ENCODE measurements at places on chromosomes 3 and 15. TPM values are rescaled to one million over a fixed set of nuclear protein-coding genes. Genes with fewer than 3 reads are reported as not detected.

The GREM1 gene
- total RNA-seq: not detected

The CHRNA5 gene
- total RNA-seq: 4.0 TPM

The SLC12A1 gene
- not detected for total RNA-seq

DNA sequence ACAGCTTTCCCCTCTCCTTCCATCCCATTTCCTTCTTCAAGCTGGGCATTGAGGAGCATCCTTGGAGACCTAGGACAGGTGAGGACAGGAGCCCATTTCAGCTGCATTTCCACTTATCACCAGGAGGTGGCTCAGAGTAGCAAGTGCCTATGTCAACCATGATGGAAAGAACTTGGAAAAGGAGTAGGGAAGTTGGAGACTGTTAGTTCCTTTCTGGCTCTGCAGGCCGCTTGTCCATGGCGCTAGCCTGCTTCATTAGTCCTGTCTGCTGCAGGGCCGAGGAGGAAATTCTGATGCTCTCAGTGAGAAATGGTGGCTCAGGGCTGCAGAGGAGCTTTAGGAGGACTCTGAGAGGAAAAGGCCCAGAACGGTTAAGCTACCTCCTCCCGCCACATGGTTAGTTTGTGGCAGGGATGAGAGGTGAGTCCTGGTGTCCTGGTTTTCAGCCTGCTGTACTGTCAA lies 7.0 kb upstream of the CD276 start:
- H3K27ac ChIP-seq: no peak overlapping the region
- H3K27me3 ChIP-seq: peaks cover 36% of the 10 kb centered on the region
- no peaks in the 10 kb centered on the region for H3K36me3 ChIP-seq

DNA sequence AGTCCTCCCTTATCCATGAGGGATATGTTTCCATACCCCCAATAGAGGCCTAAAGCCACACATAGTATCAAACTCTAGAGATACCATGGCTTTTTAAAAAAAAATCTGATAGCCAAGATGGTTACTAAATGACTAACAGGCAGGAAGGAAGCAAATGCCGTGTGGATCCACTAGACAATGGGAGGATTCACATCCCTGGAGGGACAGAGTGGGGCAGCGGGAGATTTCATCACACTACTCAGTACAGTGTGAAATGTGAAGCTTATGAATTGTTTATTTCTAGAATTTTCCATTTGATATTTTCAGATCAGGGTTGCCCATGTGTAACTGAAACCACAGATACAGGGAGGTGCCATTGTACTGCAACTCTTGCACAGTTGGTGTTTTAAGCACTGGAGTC lies 826.6 kb downstream of the SQOR start:
- H3K4me1 ChIP-seq: no peaks in the 10 kb centered on the region
- H3K36me3 ChIP-seq: no peaks in the 10 kb centered on the region
- H3K27me3 ChIP-seq: no peaks in the 10 kb centered on the region
- no peak overlapping the region for H3K4me3 ChIP-seq
- no peak for DNase-seq
- H3K27ac ChIP-seq: no peak overlapping the region

DNA sequence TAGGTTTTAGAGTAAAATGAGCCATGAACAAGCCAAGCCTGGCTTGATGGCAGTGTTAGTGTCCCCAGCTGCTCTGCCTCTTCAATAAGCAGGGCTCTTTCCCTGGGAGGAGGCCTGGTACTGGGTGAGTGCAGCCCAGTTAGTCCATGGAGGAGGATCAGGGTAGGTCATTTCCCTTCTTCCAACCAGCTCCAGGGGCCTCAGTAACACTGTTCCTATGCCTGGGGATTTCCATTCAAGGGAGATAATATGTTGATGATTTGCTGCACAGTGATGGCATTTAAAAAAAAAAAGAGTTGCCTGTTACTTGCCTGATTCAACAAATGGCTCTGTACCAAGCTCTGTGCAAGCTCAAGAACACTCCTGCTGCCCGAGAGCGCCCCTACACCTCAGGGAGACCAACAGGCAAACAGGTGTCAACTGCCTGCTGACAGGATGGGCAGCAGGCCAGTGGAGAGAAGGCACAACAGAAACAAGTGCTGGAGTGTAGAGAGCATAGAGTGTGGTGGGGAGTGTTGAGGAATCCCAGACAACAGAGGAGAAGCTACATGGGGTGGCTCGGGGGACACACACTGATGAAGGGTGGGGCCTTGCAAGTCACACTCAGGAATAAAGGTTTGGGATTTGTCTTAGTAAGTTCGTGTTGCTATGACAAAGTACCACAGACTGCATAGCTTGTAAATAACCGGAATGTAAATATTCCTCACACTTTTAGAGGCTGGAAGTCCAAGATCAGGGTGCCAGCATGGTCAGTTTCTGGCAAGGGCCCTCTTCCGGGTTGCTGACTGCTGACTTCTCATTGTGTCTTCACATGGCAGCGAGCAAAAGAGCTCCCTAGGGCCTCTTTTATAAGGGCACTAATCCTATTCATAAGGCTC lies 78.6 kb upstream of the PXYLP1 start:
- H3K4me1 ChIP-seq: peaks cover 2% of the 10 kb centered on the region
- H3K27ac ChIP-seq: no peak overlapping the region
- no peak overlapping the region for H3K4me3 ChIP-seq
- no peaks in the 10 kb centered on the region for H3K36me3 ChIP-seq
- DNase-seq: no peak

GRCh38 chr3:158725348-158726011 lies 6.8 kb downstream of the RARRES1 start:
- no peak overlapping the region for H3K27ac ChIP-seq
- H3K36me3 ChIP-seq: peaks cover 11% of the 10 kb centered on the region
- peaks cover 43% of the 10 kb centered on the region for H3K4me1 ChIP-seq
- no peaks in the 10 kb centered on the region for H3K27me3 ChIP-seq
- H3K4me3 ChIP-seq: no peak overlapping the region

- peaks cover 5% of the 10 kb centered on the region for H3K4me1 ChIP-seq
- DNase-seq: no peak
- H3K27ac ChIP-seq: no peak overlapping the region
- no peak overlapping the region for H3K4me3 ChIP-seq
- no peaks in the 10 kb centered on the region for H3K27me3 ChIP-seq
Measured at GRCh38 chr3:134917631-134918030, 122.6 kb downstream of the EPHB1 start.
